ENCODE measurements at places on chromosomes 11 and 22.

DNA sequence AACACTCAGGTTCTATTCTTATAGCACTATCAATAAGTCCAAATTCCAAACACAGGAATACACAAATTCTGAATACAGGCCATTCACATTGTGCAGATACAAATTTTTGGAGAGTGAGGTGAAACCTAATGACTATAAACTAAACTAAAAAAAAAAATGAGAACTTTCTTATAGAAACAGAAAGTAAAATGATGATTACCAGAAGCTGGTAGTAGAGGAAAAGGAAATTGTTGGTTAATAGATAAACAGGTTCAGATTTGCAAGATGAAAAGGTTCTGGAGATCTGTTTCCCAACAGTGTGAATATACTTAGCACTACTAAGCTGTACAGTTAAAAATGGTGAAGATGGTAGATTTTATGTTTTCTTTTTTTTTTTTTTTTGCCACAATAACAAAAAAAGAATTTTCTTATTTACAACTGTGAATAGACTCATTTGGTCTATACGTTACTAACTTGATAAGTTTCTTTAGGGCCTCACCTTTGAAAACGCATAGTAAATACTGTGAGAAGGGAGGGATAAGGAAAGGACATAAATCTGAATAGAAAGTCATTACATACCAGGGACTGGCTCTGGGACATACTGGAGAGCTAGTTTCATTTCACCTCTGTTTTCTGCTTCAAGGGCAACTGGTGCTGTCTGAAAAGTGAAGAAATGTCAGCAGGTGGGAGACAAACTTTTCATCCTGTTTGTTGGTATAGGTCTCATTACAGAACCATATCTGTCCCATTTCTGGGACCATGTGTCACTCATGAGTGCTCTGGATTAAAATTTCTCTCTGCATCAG lies 14.2 kb upstream of the CCDC89 start:
- DNase-seq: no peak

DNA sequence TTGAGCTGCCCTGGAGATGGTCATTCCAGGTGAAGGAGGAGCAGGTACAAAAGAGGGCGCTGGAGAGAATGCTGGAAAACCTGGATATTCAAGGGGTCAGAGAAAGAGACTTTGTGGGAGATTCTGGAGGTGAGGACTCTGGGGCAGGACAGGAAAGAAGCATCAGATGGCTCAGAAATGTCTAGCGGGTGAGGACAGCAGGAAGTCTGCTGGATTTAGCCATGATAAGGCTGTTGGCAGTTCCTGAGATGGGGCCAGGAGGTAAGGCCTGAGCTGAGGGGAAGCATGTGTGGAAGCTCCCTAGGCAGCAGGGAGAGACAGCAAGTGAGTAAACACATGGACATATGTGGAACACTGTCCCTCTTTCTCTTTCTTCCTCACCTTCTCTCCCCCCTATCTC lies 1.5 kb downstream of the UPB1 start:
- DNase-seq: no peak

- DNase-seq: no peak
Measured at GRCh38 chr11:68778205-68778604, 26.9 kb upstream of the TESMIN start.

DNA sequence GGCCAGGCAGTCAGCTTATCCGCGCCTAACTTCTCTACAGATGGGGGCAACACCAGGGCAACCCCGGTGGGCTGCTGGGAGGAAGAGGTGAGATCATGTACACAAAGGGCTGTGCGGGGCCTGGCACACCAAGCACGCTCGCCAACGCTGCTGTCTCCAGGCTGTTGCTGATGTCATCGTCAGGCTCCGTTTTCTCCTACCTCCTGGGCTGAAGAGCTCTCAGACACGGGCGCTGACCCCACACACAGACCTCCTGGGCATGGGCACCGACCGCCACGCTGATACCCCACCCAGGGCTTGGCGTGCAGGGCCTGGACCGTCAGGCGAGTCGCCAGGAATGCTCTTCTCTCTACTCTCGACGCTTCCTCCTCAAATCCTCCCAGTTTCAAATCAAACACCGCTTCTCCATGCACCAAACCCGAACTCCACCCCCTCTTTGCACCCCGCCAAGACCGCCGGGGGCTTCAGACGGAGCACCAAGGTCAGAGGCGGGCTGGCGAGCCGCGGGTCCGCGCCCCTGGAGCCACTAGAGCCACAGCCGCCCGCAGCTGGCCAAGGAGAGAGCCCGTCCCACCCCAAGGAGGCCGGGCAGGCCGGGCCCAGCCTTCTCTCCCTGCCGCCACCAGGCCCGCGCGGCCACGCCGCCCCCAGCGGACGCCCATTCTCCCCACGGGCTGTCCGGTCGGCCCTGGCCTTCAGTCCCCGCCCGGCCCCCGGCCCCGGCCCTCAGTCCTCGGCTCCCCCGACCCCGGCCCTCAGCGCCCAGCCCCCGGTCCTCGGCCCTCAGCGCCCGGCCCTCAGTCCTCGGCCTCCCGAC lies 772 bp downstream of the SBF1 start:
- peak; percentile 90 for DNase-seq

DNA sequence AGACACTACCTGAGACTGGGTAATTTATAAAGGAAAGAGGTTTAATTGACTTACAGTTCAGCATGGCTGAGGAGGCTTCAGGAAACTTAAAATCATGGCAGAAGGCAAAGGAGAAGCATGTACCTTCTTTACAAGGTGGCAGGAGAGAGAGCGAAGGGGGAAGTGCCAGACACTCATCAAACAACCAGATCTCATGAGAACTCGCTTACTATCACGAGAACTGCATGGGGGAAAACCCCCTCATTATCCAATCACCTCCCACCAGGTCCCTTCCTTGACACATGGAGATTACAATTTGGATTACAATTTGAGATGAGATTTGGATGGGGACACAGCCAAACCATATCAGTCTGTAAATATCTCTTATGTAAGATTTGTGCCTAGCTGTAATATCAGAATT lies 50.9 kb upstream of the ATXN10 start:
- no peak for DNase-seq

- no peak for DNase-seq
Measured at GRCh38 chr11:103906291-103906867, 130.1 kb upstream of the DDI1 start.

DNA sequence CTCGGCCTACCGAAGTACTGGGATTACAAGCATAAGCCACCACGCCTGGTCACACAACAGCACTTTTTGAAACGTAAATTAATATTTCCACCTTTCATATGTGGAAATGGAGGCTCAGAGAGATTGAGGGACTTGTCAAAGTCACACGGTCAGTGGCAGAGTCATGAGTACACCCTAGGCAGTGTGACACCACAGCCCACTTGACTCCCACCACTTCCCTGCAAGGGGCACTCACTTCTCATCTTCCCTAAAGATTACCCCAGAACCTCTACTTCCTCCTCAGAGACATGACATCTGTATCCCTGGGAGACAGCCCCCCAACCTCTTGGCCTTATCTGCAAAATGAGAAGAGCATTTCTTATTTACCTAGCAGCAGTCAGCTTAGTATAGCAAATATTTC lies 16.5 kb upstream of the MYOD1 start:
- DNase-seq: no peak

- DNase-seq: no peak
Measured at GRCh38 chr11:103944251-103944940, 92.0 kb upstream of the DDI1 start.

DNA sequence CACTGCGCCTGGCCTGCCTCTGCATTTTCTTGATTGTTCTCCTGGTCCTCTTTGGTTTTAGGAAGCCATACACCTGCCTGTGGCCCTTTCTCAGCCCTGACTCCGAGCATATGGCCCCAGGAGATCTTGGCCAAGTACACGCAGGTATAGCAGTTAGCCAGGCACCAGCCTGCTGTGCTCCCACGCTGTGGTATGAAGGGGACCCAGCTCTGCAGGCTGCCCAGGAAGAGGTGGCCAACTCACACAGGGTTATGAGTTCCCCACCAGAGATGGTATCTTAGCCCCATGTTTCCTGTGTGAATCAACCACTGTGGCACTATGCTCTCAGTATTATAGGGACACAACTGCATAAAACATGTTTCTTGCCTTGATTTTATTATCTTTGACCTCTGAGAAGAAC lies 31.1 kb downstream of the SGSM3 start:
- no peak for DNase-seq

GRCh38 chr22:42331014-42331413 lies 60.6 kb upstream of the TCF20 start:
- DNase-seq: peak; percentile 44

DNA sequence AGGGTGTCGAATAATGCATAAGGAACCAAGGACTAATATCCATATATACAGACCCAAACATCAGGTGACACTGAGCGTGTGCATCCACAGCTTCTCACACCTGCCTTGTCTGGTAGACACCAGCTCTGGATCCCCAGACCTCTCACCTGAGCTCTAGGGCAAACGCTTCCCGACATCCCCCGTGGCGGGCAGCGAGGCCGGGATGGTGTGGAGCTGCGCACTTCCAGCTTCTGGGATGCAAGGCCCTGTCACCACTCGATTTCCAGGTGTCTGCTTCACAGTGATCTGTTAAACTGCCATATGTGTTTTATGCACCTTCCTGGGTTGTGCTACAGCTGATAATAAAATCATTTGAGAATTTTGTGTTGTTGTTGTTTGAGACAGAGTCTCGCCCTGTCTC lies 15.3 kb upstream of the TREH start:
- no peak for DNase-seq

DNA sequence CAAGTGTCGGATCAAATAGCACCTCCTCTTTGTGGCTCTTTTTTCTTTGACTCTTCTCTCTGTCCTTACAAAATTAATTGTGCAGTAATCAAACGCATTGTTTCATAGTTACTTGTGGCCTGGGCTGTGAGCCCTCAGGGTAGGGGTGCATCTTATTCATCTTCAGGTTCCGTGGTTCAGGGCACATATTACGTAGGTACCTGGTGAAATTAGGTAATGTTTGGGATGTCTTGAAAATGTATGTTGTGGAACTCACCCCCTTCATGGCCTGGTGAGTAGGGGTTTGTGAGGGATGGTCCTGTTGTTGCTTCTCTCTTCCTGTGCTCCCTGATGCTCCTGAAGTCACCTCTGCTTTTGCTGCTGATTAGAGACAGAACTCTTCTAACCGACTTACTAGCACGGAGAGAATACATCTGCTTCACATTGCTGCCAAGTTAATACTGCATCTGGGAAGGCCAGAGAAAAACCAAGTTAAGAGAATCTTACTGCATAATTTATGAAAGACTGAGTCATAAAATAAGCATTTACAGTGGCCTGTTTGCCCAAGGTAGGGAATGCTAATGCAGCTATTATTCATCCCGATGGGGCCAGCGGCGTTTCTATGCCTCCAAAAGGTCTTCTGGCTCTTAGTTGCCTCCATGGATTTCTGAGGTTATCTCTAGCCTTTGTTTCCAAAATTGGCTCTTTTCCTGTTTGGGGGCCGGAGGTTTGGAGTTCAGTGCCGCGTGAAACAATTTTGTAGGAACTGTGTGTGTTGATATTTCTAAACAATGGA lies 66.9 kb downstream of the TBC1D22A start:
- DNase-seq: peak; percentile 94

GRCh38 chr22:38629108-38629507 lies 27.1 kb downstream of the FAM227A start:
- DNase-seq: no peak

GRCh38 chr11:60767388-60767811 lies 10.7 kb downstream of the MS4A15 start:
- peak; percentile 41 for DNase-seq

- DNase-seq: no peak
Measured at GRCh38 chr11:16297332-16297731, 59.0 kb downstream of the SOX6 start.

GRCh38 chr11:57868491-57868890 lies 106.9 kb downstream of the CTNND1 start:
- no peak for DNase-seq

- DNase-seq: no peak
Measured at GRCh38 chr11:120658071-120658423, 146.5 kb downstream of the GRIK4 start.

DNA sequence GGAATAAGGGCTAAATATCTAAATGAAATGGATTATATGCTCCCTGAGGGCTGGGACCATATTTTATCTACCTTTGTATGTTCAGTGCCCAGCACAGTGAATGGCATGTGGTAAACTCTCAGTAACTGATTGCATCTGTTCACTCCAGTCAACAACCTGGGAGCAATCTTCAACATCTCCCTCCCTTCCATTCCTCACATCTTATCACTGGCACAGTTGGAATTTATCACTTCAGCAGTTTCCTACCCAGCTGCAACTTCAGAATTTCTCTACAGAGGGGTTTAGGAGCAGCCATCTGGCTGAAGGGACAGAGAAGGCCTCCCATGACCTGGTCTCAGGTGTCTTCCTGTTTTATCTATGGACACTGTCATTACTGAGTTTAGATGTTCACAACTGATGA lies 9.8 kb upstream of the SIK2 start:
- no peak for DNase-seq

GRCh38 chr22:24188705-24189248 lies 7.5 kb downstream of the SUSD2 start:
- DNase-seq: no peak

DNA sequence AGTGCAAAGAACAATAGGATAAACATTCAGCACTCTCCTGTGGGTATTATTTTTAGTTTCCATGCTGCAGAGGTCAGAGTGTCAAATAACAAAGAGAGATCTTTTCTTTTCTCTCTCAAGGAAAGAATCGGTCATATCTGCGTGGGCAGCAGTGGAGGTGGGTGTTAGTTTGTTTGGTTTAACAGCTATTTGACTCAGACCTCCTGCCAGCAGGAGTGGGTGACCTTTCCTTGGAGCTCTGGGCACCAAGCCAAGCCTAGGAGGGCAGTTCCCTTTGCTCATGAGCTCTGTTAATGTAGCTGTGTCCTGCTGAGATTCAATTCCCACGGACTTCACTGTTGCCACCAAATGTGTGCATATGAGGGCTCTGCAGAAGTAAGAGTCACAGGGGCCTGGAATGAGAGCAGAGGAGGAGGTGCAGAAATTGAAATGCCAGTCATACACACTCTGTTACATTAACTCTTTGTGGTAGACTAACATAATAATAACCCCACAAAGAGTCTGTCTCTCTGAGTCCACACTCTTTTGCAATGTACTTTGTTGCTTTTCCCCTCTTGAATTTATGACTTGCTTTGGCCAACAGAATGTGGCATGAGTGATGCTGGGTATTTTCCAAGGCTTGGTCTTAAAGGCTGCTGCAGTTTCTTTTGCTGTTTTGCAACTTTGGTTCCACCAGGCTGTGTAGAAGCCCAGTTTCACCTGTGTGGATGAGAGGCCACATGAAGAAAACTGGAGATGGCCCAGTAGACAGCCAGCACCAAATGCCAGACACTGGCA lies 76.0 kb upstream of the GRK3 start:
- DNase-seq: peak; percentile 93

- no peak for DNase-seq
Measured at GRCh38 chr11:28877340-28877739, 769.2 kb downstream of the METTL15 start.

Data from GM23248 (cell line).